ENCODE measurements at places on chromosomes 12 and 14. TPM values are rescaled to one million over a fixed set of nuclear protein-coding genes. Genes with fewer than 3 reads are reported as not detected.

SYNJ2BP gene
- 17.0 TPM for total RNA-seq

ANKRD33 gene
- total RNA-seq: not detected

RFX4 gene
- not detected for total RNA-seq

OR6C2 gene
- not detected for total RNA-seq

FAM186B gene
- 2.7 TPM for total RNA-seq
